HT-29 (cell line): ENCODE measurements at places on chromosomes 12 and 14.

DNA sequence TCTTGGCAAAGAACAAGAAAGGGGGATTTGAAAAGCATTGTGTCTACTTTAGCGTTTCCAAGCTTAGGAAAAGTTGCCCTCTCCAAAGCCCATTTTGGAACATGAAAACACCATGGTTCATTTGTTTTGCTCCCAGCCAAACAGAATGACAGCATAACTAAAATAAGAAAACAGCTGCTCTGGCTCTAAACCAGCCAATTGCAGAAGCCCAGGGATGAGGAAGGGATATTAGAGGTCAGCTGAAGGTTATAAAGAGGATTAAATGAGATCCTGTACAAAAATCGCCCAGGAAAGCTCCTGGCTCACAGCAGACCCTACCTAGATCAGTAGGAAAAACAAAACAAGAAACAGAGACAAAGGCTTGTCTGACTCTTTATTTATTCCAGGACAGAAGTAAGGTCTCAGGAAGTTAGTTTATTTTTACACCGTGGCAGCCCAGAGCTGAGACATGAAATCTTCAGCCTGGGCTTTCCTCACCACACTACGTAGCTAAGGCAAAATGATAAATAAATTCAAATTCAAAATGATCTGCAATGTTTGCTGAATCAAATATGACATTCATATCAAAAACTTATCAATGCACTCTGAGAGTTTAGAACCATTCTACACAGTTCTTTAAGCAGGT lies 25.9 kb downstream of the SPX start:
- no peak for DNase-seq

- peak; percentile 61 for DNase-seq
Observed at GRCh38 chr14:31263485-31264133, 56.0 kb upstream of the HECTD1 start.

DNA sequence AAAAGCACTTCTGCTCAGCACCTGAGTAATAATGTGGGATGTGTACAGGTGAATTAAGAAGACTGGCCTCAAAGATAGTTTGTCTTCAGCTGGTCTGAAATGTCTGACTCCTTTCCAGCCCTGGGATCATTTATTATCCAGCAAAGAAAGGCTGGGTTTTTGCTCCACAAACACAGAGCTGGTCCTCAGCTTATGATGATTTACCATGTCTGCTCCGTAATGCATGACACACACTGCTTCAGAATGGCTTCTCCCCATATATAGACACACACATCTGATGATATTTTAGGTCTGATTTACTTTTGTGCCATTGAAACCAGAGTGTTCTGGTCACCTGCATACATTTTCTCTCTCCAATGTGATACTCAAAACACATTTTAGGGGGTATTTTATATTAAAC lies 225.0 kb downstream of the SLC25A21 start:
- no peak for DNase-seq

GRCh38 chr12:54684636-54685630 lies 36.8 kb upstream of the DCD start:
- no peak for DNase-seq

DNA sequence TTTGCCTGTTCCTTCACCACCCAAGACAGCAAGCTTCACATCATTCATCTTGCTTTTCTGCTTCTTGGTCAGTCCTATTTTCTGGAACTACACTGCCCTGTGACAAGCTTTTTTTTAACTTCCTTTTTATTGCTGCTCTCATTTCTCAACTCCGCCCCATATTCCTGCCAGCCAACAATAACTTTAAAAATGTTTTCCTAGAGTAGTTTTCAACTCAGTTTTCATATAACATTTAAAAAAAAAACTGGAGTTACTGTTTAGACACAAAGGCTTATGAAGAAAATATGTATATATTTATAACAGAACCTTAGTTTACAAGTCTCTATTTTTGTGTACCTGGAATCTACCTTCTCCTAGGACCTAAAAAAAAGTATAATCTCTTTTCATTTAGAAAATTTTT lies at the start of gene RERGL:
TSS of gene RERGL (minus strand) at position 101 of the 400 bp plus-strand sequence. CDS start at position 48, 53 bp downstream.
- no peak for DNase-seq

GRCh38 chr14:93960108-93960475 lies 16.3 kb downstream of the ASB2 start:
- DNase-seq, result peak; percentile 30

DNA sequence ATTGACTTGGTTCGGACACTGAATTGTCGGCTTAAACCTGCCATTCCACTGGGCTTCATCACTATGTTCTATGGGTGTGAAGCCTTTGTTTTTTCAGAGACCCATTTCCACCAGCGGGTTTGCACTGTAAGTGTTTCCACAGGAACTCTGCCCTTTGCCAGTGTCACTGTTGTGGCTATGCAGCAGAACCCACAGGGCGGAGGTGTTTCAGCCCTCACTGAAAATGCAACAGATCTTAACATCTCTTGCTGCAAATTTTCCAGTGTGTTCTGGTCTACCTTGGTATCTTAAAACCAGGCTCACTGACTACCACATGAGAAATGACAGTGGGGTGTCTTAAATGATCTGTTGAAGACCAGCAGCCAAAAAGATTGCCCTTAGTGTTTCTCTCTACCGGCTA lies 21.1 kb downstream of the PRKCH start:
- no peak for DNase-seq

DNA sequence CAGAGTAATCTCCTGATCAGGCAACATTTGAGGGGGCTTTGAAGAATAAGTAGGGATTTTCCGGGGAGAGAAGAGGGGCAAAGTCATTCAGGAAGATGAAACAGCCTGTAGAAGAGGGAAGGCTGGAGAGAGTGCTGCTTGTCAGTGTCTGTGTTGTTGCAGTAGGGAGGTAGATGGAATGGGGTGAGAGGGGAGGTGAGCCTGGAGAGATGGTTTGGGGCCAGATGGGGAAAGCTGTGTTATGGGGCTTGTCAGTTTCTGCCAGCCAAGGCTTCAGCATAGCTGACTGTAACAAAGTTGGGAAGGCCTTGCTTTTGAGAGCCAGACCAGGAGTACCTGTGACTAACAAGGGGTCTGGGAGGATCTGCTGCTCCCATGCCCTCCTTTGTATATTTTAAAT lies 18.0 kb downstream of the BICD1 start:
- DNase-seq, result no peak

GRCh38 chr12:114140576-114140975 lies 174.5 kb upstream of the RBM19 start:
- DNase-seq, result no peak

DNA sequence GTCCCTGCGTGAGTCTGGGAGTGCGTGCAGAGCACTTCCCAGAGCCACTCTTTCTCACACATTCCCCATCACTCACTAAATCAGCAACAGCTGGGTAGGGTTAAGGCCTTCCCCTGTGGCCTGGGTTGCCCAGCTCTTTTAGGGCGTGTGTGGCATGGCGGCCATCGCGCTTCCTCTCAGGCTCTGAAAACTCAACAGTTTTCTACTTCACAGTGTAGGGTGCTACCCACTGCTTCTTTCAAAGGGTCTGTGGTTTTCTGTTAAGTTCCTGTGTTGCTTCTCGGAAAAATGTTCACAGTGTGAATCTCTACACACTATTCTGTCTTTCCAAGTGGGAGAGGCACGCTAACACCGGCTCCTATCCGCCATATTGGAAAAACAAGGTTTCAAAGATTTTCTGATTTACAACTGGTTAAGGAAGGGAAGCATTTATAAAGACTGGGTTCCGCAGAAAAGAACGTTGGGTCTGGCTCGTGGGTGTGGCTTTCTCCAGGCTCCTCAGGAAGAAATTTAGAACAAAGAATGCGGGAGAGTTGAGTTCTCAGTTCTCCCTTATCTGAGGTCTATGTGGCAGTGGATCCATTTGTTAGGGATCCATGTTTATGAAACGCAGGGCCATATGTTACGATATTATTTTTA lies 34.9 kb upstream of the AEBP2 start:
- no peak for DNase-seq

DNA sequence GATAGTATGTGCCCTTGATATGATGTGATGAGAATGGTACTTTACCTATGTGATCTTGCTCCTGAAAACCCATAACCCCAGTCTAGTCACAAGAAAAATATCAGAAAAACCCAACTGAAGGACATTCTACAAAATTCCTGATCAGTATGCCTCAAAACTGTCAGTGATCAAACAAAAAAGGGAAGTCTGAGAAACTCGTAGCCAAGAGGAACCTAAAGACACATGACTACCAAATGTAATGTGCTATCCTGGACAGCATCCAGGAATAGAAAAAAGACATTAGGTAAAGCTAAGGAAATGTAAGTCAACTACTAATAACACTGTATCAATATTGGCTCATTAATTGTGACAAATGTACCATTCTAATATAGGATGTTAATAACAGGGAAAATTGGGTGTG lies 4.1 kb upstream of the WIF1 start:
- DNase-seq, result no peak

DNA sequence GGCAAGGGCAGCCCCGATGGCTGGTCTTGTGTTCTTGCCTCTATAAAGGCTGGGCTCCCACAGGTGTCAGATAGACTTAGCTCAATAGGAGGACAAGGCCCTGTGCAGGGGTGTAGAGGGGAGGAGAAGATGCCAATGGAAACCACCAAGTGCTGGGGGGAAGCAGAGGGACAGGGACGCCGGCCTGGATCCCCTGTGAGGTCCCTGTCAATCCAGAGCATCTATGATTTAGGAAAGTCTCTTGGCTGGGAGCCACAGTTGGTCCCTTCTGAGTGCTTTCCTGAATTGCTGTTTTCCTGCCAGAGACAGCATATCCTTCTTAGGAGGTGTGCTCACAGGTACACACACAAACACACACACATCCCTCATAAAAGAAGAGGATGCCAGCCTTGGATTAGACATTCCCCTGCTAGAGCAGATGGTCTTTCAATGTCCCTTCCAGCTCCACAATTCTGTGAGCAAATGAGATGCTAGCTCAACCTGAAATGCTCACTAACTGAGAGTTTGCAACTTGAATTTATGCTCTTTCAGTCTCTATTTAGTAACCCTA lies 62.7 kb downstream of the TTC7B start:
- DNase-seq, result no peak
